ENCODE measurements at places on chromosomes 7 and 10.

GRCh38 chr7:81960026-81960425, 190.2 kb upstream of the HGF start:
- DNase-seq = no peak

GRCh38 chr10:35462491-35462934, 126.2 kb downstream of the CCNY start:
- DNase-seq = no peak

DNA sequence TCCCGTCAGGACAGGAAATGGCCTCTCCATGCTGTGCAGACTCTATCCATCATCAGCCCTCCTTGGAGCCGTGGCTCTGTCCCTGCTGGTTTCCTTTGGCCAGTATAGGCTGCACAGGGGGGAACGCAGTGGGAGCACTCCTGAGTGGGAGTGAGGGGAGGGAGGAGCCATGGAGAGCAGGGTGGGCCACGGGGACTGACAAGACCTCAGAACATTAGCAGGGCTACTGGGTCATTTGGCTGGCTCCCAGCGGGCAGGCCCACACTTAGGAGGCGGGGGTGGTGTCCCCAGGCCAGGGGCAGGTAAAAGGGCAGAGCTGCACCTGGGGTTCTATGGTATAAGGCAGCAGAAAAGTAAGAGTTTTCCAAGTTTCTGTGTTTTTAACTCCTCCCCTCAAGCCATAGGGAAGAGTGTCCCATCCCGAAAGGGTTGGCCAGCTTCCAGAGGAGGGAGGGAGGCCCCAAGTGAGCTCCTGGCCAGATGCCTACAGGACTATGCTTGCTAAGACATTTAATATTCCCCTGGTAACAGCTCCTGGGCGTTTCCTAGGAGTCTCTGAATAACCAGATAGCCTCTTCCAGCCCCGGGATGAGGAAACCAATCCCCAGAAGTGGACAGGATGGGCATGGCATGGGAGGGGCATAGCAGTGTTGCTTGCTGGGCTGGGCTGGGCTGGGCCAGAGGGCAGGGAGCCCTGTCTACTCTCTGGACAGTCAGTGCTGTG, 5.5 kb upstream of the OPN4 start:
- no peak for DNase-seq

DNA sequence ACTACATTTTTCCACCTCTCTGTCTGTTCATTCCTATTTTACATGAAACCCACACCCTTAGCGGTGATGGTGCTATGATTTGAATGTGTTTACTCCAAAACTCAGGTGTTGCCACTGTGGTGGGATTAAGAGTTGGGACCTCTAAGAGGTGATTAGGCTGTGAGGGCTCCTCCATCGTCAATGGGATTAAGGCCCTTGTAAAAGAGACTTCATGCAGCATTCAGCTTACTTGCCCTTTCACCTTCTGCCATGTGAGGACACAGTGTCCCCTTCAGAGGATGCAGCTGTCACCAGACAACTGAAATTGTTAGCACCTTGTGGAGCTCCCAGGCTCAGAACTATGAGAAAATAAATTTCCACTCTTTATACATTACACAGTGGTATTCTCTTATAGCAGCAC, 182.2 kb downstream of the NOC3L start:
- DNase-seq = no peak

DNA sequence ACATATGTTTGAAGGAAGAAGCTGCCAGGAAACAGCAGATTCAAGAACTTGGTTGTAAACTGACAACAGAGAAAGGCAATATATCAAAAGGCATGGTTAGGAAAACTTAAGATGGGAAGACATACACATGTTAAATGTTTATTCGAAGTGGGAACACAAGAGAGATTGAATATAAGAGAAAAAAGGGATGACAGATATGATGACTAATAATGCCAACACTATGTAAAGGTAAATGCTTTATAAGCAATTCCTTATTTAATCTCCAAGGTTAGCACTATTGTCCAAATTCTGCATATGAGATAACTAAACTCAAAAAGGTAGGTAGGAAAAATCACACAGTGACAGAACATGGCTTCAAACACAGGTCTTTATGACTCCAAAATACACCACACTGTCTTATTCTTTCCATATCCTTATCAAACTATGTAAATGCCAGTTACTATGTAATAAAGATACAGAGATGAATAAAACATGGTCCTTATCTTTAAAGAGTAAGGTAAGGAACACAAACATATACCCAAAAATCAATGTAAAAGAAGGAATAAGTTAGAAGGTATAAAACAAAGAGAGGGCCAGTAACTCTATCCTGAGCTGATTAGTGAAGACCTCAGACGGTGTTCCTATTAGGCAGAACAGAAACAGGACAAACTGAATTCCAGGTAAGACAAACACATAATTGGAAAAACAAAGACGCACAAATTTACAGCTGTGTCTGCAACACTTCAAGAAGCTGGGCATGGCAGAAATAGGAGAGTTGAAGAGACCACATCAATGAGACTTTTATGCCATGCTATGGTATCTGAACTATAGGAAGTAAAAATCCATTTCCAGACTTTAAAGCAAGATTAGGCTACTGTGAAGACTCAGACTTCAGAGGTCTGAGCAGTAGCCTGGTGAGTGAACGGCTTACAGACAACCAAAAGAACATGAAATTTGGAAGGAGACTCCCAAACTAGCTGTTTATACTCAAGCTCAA, 56.1 kb downstream of the ABI1 start:
- DNase-seq = no peak

- DNase-seq = no peak
Measured at GRCh38 chr10:90924552-90924951, 3.7 kb upstream of the ANKRD1 start.

DNA sequence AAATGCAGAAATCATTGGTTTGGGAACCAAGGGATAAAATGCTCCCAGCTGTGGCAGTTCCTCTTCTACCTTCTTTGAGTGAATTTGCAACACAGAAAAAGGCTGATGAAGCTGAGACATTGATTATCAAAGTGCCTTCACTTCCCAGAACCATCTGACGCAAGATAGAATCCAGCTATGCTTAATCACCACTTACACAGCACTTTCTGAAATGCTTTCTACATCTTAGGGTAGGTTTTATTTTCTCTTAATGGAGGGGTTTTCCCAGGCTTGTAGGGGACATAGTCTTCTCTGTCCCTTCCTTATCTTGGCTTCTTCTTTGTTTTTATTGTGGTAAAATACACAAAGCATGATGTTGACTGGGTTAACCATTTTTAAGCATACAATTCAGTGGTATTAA, 332.6 kb upstream of the ZNF32 start:
- DNase-seq = no peak

DNA sequence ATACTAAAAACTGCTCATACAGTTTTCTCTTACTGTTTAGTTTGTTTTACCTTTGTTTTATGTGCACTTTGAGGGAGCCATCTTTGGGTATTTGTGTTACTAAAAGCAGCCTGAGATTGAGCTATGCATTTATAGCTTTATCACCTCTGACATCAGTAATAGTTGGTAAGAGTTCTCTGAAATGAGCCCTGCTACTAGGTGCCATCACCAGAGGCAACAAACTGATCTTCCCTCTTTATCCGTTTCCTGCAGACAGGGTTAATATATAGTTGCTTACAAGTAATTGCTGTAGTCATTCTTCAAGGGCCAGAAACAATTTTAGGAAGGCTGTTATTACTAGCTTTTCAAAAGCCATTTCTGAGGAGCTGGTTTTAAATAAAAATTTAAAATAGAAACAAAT, 49.1 kb downstream of the KIF20B start:
- no peak for DNase-seq

- no peak for DNase-seq
Measured at GRCh38 chr7:39464350-39465054, 101.7 kb upstream of the YAE1 start.

DNA sequence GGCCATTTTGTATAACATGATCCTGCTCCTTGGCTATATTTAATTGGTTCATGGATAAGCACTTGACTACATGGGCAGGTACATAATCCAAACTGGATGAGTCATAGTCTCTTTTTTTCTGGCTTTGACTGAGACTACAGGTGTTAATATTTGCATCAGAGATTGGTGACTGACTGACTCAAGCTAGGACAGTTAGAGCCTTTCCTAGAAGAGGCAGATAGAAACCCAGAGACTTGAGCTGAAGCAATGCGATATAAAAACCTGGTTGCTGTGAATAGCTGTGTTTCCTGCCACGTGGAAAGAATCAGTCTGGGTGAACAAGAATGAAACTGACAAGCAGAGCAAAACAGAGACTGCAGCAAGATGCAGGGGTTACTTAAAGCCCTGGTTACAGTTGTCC, 81.0 kb downstream of the SAMD9 start:
- DNase-seq = peak; percentile 69

DNA sequence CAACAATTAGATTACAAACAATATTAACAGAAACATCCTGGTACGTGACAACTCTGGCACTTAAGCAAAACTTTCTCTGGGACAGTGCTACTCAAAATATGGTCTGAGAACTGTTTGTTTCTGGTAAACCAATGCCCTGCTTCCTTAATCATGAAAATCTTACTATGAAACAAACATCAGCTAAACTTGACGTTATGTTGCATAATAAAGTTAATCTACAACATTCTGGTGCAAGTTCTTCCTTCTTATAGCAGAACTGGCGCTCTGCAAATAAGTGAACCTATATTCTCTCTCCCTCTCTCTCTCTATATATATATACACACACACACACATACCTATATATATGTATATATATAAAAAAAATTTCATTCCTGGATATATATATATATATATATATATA, 7.8 kb downstream of the C7orf33 start:
- DNase-seq = no peak

DNA sequence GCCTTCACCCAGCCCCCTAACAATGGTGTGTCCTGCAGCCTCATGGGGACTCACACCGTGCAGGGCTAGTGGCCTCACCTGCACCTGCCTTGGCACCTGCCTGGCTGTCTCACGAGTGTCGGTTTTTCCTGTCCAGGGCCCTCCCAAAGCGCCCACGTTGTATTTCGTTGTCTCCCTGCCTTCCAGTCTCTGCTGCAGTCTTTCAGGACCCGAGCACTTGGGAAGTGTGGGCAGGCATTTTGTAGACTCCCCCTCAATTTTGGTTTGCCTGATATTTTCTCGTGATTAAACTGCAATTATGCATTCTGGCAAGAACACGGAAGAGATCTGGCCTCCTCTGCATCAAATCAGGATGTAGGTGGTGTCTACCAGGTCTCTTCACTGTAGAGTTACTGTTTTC, 17.9 kb downstream of the BNIP3 start:
- DNase-seq = no peak

- DNase-seq = peak; percentile 7
Measured at GRCh38 chr10:124827474-124827873, 25.9 kb downstream of the ABRAXAS2 start.

- no peak for DNase-seq
Measured at GRCh38 chr10:32411797-32412498, 34.0 kb upstream of the CCDC7 start.

DNA sequence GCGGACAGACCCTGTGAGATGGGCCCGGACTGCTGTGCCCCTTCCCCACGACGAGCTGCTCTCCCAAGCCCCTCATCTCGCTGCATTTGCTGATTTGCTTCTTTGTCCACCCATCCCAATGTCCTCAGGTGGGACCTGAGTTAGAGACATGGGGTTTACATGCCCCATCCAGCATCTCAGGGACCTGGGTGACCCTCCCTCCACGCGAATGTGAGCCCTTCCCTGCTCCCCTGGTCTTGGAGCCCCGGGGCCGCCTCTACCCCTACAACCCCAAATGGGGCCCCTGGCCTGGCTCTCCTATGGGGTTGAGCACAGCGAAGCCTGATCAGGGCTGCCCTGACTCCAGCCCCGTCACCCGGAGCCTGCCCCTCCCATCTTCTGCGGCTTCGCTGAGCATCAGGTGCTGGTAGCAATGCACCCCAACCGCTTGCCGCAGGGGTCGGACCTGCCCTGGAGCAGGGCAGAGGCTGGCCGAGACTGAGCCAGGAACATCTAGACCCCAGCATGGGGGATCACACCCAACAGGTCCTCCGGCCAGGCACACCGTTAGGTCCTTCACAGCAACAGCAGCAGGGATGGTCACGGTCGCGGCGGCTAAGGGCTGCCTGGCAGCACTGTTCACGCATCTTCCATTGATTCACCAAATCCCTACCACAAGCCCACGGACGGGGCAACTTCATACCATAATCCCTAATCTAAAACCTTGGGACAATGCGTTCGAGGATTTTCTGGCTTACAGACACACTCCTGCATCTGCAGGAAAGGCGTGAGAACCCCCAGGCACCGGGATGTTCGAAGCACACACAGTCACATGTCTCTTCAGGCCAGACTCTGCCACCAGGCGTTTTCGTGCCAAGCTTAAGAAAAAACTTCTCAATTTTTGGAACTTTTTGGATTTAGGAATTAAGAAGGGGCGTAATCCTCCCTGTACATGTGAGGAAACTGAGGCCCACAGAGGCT, 15.5 kb downstream of the WDR86 start:
- no peak for DNase-seq

DNA sequence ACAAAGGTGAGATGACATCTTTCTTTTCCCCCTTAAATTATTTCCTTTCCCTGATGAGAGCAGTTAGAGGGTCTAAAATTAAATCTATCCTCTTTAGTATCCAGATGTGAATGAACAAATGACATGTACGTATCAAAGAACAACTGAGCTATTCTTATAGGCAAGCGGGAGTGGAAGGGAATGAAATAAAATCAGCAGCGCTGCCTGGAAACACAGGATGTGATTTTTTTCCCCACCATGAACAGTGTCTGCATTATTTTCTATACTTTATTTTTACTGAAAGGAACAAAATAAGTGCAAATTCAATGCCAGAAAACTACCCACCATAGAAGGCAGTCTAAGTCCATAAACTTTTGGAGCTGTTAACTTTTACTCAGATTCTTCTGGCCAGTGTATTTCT, 40.6 kb downstream of the SLC26A4 start:
- no peak for DNase-seq

DNA sequence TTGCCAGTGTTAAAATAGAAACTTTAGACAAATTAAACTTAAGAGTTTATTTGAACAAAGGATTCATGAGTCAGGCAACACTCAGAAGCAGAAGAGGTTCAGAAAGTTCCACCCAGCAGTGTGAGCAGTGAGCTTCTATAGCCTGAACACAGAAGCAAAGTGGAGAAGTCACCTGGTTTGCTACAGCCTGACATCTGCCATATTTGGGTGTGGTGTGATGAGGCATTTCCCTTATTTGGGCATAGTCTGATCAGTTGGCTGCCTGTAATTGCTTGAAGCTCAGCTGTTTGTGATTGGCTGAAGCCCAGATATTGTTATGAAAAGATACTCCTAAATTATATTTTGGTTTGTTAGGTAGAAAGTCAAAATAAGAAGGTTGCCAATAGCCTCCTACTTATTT, 39.1 kb downstream of the VWC2 start:
- peak; percentile 25 for DNase-seq

- DNase-seq = no peak
Measured at GRCh38 chr10:8112230-8112905, 57.9 kb downstream of the GATA3 start.

- DNase-seq = peak; percentile 31
Measured at GRCh38 chr7:86995052-86995725, 64.3 kb downstream of the ELAPOR2 start.

- DNase-seq = no peak
Measured at GRCh38 chr7:45057878-45058277, 30.9 kb downstream of the NACAD start.

Data from SW480 (cell line).